ENCODE measurements at places on chromosomes 16 and 17.
A peak's percentile ranks its signal among the peaks of the same experiment; 100 is the strongest.

DNA sequence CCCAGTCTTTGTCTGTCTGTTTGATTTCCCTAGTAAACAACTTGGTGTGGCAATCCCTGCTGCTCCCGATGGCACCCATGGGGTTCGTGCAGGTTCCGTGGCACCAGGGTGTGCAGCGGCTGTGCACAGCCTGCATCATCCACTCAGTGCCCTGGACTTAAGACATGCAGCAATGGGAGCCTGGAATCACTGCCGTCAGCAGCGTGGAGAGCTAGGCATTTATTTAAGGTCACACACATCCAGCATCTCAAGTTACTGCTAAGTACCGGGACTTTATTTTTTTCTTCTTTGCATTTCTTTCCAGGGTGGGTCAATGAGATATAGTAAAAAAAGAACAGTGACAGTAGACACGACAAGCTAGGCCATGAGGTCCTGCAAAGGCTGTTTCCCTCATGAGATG is 2.8 kb downstream of the DHRS7C start:
- no peak for DNase-seq

DNA sequence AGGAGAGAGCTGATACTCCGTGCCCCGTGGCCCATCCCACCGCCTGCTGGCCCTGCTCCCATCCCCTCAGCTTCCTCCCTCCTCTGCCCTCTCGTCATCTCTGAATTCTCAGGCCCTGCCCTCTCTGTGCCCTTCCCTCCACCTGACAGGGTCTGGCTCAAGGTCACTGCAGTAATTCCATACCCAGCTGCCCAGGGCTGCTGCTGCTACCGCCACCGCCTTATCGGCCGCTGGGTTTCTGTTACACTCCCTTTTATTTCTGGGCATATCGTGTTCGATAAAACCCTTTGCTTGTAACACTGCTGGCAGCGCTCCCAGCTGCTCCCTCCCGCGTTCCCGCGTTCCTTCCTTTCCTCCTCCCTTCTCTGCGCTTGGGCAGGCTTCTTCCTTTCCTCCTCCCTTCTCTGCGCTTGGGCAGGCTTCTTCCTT is 1.2 kb downstream of the EPN3 start:
- DNase-seq = no peak

GRCh38 chr16:66406534-66407221 is 20.4 kb upstream of the BEAN1 start:
- DNase-seq = peak; percentile 90

DNA sequence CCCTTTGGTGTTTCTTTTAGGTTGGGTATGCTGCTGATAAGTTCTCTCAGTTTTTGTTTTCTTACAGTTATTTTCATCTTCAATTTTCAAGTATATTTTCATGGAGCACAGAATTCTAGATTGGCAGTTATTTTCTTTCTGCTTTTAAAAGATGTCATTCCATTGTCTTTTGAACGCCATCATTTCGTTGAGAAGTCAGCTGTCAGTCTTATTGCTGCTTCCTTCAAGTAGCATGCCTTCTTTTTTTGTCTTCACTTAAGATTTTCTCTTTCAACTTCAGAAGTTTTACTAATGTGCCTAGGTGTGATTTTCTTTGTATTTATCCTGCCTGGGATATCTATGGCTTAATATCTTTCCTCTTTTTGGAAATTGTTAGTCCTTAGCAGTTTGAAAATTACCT is 262.2 kb upstream of the PMFBP1 start:
- DNase-seq = no peak

DNA sequence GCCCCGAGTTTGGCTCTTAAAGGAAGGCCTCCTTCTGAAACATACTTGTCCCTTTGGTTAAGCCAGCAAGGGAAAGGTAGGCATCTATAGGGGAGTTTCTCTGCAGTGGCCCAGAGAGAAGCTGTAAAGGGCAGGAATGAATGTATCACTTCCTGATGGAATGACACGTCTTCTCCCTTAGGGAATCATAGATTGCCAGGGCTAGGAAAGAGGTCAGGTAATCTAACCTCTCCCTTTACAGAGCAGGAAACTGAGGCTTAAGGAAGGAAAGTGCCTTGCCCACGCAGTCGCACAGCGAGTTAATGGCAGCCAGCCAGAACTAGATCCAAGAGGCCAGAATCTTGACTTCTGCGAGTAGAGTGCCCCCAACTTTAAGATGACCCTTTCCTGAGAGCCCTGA is 66.1 kb downstream of the NEUROD2 start:
- DNase-seq = no peak

- DNase-seq = peak; percentile 76
Observed at GRCh38 chr16:785563-786535, 2.3 kb downstream of the RPUSD1 start.

All from stimulated activated CD4-positive, alpha-beta T cell treated with anti-CD3 and anti-CD28 coated beads, Interleukin-4, amount 100 ng/mL, for 24 hours (primary cell).